ENCODE measurements at places on chromosomes 7 and 10.

DNA sequence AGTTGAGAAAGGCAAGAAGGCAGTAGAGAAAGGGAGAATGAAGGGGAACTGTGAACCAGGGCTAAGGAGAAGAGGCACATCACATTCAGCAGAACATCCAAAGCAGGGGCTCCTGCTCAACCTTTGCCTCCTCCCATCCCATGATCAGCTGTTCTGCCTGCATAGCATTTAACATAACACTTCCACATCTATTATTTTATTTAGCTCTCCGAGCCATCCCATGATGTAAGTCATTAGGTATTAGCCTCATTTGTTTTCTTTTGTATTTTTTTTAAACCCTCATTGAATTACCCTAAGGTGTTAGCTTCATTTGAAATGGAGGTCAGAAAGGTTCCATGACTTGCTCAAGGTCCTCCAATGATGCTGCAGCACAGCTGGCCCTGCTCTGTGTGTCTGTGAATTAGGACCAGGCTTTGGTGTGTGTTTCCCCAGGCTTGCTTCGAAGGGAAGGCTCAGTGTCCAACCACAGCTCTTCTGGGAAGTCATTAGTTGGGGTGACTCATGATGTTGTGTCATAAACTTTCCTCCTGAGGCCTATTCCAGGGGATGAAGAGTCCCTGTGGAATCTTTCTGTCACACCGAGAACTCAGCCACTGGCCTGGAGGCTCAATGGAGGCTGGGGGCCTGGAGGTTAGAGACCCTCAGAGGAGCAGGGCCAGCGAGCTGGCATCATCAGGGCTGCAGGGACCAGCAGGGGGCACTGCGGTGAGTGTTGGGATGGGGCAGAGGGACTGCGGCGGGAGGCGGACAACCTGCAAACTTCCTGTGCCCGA, 16.5 kb downstream of the NPFFR1 start:
- DNase-seq, result peak; percentile 94

GRCh38 chr7:130084037-130084875, 13.9 kb downstream of the KLHDC10 start:
- DNase-seq, result peak; percentile 57

- no peak for DNase-seq
Observed at GRCh38 chr10:95579292-95579691, 18.1 kb upstream of the SORBS1 start.

DNA sequence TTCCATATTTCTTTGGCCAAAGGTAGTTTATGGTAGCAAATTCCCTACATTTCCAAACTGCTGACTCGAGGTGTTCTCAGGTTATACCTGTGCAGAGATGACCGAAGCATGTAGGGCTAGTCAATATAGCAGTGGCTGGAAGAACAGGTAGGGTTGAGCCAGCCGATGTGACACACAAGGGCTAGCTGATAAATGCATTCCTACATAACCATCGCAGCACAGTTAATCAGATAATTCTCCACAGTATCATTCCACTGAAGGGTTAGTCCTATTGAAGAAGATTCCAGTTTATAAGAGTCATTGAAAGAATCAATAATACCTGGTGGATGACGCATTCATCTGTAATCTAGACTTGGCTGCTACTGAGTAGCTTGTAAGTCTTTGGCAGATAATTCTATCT, 220.0 kb downstream of the KIF20B start:
- DNase-seq, result no peak

GRCh38 chr10:51770709-51771108, 71.3 kb upstream of the CSTF2T start:
- DNase-seq, result peak; percentile 51

GRCh38 chr7:25789701-25790640, 362.0 kb upstream of the NFE2L3 start:
- peak; percentile 28 for DNase-seq

GRCh38 chr10:86642499-86642898, 11.8 kb upstream of the OPN4 start:
- peak; percentile 24 for DNase-seq

DNA sequence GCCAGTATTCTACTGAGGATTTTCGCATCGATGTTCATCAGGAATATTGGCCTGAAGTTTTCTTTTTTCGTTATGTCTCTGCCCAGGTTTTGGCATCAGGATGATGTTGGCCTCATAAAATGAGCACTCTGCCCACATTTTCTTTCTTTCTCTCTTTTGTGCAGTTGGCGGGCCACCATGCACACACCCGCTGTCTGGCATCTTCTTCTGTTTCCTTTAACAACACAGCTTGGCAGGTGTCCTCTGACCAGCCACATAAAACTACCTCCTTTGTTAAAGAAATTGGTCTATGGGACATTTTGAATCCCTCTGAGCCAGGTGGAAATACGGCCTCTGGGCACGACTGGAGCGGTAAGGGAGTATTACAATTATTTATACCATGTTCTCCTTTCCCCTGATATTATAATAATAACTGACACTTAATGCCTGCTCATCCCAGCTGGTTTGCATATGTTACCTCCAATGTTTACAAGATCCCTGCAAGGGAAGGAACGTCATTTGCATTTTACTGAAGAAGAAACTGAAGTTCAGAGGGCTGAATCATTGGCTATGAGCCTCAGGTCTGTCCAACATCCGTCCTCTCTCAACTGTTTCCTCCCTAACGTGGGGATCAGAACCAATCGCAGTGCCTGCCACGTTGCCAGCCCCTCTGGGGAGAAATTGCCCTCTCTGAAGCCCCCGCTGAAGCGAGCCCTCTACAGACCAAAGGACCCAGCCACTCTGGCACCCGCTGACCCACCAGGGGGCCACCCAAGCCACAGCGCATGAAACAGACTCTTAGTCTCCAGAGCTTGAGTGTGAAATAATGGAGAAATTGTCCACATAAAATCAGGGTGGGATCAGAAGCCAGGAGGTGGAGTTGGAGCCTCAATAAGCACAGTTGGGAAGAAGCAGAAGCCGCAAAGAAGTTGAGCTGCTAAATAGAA, 125.0 kb upstream of the FOXK1 start:
- no peak for DNase-seq

- DNase-seq, result no peak
Observed at GRCh38 chr10:44067432-44067831, 317.5 kb downstream of the CXCL12 start.

DNA sequence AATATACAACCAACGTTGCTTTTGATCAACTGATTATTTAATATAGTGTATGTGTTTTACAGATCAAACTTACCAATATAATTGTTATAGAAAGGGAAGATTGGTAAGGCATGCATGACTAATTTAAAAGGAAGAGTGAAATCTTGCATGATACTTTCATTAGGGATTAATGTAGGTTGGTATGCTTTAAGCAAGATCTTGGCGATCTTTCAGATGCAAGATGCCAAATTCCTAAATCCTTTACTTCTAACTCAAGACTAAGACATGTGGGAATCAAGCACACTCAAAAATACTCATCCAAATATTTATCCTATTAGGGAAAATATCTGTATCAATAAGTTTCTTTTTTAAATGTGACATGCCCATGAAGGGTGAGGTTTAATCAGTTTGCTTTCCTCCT, 321.4 kb upstream of the MEOX2 start:
- DNase-seq, result no peak

GRCh38 chr10:61071580-61071979, 127.6 kb upstream of the RHOBTB1 start:
- no peak for DNase-seq

DNA sequence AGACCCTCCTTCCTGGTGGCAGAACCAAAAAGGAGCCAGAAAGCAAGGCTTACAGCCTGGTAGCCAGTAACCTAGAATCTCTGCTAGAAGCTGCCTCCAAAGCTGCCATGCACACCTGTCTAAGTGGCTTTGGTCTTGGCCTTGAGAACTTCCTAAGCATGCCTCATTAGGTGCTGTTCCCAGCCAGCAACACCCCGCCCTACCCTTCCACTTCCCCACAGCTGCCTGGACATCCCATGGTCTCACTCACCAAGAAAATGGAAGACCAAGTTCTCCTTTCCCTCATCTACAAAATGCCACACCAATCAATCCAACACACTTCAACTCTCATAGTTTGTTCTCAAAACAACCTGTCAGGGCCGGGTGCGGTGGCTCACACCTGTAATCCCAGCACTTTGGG, 4.2 kb downstream of the PSAP start:
- no peak for DNase-seq

GRCh38 chr7:14414274-14414986, 425.0 kb upstream of the ETV1 start:
- no peak for DNase-seq

GRCh38 chr7:36062154-36062815, 90.8 kb upstream of the EEPD1 start:
- no peak for DNase-seq

GRCh38 chr7:93147363-93147762, 822 bp downstream of the SAMD9L start:
- DNase-seq, result peak; percentile 38

- no peak for DNase-seq
Observed at GRCh38 chr7:77407906-77408305, 8.2 kb downstream of the GSAP start.

DNA sequence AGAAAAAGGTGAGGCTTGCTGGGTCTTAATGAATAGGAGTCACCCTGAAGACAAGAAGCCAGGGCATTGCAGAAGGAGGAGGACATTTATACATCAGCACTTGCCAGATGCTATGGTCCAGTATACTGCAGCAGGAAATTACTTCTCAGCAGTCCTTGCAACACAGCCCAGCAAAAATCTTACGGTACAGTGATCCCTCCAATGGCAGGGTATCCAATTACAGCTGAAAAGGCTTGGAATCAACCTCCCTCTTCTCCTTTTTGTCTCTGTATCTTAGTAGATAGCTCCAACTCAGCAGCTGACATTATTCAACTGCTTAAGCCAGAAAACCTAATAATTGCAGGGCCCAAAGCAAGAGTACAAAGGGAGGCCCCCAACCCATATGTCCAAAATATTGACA, 128.3 kb upstream of the COBL start:
- DNase-seq, result no peak
